ENCODE measurements at places on chromosomes 5 and 9.

- H3K4me1 ChIP-seq, result no peaks in the 10 kb centered on the region
- no peak overlapping the region for H3K27ac ChIP-seq
- no peak for DNase-seq
- H3K27me3 ChIP-seq, result no peaks in the 10 kb centered on the region
- H3K4me3 ChIP-seq, result no peak overlapping the region
These were observed 71.9 kb downstream of the MAP1B start for GRCh38 chr5:72179028-72179815.

DNA sequence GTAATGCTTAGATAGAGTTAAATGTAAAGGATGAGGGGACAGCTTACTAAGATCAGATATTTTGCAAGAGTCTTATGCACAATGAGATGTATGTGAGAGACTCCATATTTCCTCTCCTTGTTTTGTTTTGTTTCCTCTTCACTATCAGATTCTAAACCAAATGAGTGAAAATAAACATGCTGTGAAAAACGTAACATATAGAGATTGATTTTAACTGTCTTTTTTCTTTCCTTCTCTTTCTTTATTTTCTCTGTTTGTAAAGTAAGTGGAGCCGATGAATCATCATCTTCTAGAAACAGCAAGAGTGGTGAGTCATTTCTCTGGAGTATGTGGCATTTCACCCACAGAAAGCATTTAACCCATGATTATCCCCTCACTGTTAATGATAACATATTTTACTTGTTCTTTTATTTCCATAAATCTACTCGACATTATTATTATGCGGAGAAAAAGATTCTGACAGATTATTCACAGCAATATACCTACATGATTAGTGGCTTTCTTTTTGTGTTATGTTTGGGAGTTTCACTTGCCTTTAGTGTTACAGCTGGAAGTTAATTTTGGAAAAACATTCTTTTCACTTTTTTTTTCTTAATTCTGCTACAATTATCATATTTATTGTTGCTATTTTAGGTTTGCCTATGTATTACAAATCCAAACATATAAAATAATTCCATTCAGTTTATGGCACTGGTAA lies 2.1 kb upstream of the ANXA1 start:
- no peak overlapping the region for H3K27ac ChIP-seq
- no peaks in the 10 kb centered on the region for H3K4me1 ChIP-seq
- DNase-seq, result no peak
- H3K27me3 ChIP-seq, result no peaks in the 10 kb centered on the region

DNA sequence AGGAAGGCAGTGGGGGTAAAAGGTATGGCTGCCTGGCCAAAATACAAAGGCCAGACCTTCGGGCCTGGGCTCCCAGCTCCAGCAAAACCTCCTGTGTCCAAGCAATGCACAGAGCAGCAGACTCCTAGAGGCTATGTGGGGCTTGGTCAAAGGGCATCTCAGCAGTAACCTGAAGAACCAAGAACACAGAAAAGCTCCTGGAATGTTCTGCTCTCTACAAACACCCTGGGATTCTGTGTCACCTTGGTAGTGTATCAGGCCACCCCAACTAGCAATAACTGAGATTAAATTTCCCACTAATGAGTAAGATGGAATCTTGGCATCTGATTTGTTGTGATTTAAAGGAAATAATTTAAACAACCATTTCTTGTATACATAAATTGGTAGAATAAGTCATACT lies 158.6 kb downstream of the GLIS3 start:
- H3K4me3 ChIP-seq, result no peak overlapping the region
- peaks cover under 1% of the 10 kb centered on the region for H3K4me1 ChIP-seq
- H3K27ac ChIP-seq, result no peak overlapping the region
- DNase-seq, result no peak
- H3K27me3 ChIP-seq, result no peaks in the 10 kb centered on the region

DNA sequence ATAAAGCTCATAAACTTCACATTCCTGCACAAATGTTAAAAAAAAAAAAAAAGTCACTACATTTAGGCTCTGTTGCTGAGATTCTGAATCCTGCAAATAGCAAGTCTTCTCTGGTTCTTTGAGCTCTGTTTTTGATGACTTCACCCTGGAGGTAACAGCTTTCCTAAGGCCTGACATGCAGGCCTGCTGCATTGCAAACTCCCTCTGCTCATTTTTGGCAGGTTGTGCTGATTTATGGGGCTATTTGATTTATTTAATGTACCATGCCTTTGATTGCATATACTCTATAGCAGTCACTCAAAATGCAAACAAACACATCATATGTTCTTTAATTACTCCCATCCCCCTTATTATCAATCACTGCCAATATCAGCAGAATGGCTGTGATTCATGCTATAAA lies 416.1 kb upstream of the IZUMO3 start:
- no peaks in the 10 kb centered on the region for H3K4me1 ChIP-seq
- no peak overlapping the region for H3K4me3 ChIP-seq
- no peaks in the 10 kb centered on the region for H3K36me3 ChIP-seq
- no peak overlapping the region for H3K27ac ChIP-seq

- H3K4me3 ChIP-seq, result no peak overlapping the region
- no peaks in the 10 kb centered on the region for H3K27me3 ChIP-seq
- H3K27ac ChIP-seq, result no peak overlapping the region
- H3K4me1 ChIP-seq, result no peaks in the 10 kb centered on the region
- no peaks in the 10 kb centered on the region for H3K36me3 ChIP-seq
These were observed 23.5 kb upstream of the MOCS2 start for GRCh38 chr5:53133020-53133419.

- no peak for DNase-seq
- no peak overlapping the region for H3K27ac ChIP-seq
- no peak overlapping the region for H3K4me3 ChIP-seq
- H3K27me3 ChIP-seq, result peaks cover 5% of the 10 kb centered on the region
These were observed 53.3 kb upstream of the LHFPL2 start for GRCh38 chr5:78701795-78702410.

Data from right lobe of liver (tissue), 6 donors.